ENCODE measurements at places on chromosomes 7 and 10.

GRCh38 chr7:93448176-93448575, 126.3 kb downstream of the CALCR start:
- no peak for DNase-seq

DNA sequence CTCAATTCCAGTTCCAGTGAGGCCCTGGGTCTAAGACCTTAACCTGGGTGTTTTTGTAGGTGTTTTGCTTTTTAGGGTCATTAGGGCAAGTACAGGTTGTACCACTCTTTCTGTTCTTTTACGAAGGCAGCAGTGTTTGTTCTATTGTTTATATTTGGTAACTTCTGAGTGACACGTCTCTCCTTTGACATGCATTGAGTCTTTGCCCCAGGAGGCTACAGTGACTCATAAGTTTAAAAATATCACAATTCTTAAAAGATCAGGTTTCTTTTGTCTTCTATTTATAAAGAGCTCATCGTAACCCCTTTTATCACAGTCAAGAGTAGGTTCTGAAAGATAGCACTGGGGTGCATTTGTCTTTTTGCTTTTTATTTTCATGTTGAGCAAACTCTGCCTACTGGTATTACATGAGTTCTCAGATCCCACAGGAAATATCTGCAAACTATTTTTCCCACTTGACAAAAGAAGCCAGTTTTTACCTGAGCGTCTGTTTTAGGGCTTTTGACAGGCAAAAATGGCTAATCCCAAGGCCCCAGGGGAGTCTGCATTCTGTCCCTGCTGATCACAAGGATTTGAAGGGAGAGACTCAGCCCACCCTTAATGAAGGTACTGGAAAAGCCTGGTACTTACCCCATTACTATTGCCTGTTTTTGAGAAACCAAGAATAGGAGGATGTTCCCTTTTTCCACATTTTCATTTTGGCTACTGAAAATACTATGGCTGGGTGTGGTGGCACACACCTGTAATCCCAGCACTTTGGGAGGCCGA, 7.9 kb downstream of the NUDT13 start:
- no peak for DNase-seq

GRCh38 chr10:20059084-20059835, 243.0 kb downstream of the PLXDC2 start:
- DNase-seq = no peak

DNA sequence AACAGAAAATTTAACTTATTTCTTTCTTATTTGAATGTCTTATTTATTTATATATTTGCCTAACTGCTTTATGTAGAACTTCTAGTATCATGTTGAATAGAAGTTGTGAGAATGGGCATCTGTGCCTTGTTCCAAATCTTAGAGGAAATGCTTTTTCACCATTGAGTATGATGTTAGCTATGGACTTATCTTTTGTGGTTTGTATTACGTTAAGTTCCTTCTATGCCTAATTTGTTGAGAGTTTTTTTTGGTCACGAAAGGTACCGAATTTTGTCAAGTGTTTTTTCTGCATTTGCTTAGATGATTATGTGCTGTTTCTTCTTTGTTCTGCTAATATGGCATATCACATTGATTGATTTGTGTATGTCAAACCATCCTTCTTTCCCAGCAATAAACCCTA, 161.0 kb upstream of the TRIM24 start:
- DNase-seq = no peak

GRCh38 chr7:5396542-5396941, 27.1 kb downstream of the TNRC18 start:
- DNase-seq = no peak

GRCh38 chr10:543131-543530, 146.3 kb downstream of the DIP2C start:
- DNase-seq = no peak

- DNase-seq = peak; percentile 28
Measured at GRCh38 chr10:75922435-75922834, 491.0 kb downstream of the LRMDA start.

DNA sequence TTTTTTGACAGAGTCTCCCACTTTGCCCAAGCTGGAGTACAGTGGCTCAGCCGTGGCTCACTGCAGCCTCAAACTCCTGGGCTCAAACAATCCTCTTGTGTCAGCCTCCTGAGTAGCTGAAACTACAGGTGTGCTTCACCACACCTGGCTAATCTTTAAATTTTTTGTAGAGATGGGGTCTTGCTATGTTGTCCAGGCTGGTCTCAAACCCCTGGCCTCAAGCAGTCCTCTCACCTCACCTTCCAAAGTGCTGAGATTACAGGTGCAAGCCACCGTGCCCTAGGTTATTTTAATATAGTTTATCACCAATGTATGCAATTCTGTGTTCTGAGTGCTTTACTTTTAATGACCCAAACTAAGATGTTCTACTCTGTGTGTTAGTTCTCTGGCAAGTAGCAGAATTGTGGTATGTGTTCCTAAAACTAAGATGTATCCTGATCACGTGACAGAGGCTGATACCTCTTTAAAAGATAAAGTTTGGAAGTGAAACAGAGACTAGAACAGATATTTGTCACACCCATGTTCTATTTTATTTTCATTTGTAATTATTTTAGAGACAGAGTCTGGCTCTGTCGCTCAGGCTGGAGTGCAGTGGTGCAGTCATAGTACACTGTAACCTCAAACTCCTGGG, 22.1 kb upstream of the PFKFB3 start:
- DNase-seq = no peak

- DNase-seq = no peak
Measured at GRCh38 chr7:22895140-22895827, 72.6 kb upstream of the TOMM7 start.

- DNase-seq = no peak
Measured at GRCh38 chr10:4498711-4499251, 327.2 kb upstream of the AKR1E2 start.

DNA sequence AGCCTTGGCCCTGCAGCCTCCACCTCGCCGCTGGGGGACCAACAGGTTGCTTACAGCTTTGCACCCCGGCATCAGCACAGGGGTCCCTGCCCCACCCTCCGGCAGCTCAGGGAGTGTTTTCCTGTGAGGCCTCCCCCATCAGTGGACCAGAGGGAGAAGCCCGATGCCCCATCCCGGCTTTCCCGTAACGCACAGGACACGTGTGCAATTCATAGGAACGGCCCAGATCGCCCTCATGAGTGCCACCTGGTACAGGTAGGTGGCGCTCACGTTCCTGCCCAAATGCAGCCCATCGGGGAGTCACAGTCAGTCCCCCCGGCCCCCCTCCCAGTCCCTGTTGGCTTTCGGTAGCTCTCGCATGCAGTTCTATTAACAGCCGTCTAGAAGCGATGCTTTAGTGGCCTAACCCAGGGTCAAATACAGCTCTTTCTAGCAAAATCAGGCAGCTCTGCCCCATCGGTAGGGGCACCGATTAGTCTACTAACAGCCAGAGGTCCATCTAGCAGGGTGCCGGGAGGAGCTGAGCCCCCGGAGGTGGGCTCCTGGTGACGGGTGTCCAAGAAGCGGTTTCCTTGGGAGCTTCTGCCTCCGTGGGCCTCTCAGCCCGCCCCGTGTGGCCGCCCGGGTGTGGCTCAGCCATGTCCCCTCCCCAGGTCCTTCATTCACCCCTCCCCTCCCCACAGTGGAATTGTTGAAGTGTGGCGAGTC, 48.4 kb upstream of the GTF2IRD1 start:
- peak; percentile 36 for DNase-seq

DNA sequence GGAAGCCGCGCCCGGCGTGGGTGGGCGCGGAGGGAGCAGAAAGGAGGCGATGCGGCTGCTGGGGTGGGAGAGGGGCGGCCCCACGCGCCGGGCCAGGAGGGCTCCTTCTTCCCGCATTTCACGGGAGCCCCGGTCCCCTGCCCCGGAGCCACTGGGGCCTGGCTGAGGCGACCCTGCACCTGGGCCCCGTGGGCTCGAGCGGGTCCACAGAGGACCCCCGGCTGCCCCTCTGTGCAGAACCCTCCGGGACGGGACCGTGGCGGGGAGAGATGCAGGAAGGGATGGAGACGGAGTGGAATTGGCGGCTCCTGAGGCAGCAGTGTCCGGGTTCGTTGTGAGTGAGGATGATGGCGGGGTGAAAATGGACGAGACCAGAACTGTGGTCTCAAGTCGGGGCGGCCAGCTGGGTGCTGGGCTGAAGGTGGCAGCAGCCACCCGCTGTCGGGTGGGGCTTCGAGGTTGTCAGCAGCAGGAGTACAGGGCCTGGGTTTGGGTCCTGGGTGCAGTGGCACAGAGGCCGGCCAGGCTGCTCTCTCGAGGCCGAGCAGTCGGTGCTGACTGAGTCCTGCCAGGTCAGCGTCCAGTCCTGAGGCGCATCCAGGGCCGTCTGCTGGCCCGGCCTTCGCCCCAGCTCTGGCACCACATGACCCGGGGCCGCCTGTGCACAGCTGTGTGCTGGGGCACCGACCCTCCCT, 80.4 kb downstream of the VIPR2 start:
- no peak for DNase-seq

- no peak for DNase-seq
Measured at GRCh38 chr10:69929575-69929974, 123.1 kb upstream of the MACROH2A2 start.

GRCh38 chr10:126073606-126074005, 177.2 kb downstream of the FANK1 start:
- no peak for DNase-seq

GRCh38 chr10:128049226-128050120, 76.8 kb downstream of the MKI67 start:
- no peak for DNase-seq

DNA sequence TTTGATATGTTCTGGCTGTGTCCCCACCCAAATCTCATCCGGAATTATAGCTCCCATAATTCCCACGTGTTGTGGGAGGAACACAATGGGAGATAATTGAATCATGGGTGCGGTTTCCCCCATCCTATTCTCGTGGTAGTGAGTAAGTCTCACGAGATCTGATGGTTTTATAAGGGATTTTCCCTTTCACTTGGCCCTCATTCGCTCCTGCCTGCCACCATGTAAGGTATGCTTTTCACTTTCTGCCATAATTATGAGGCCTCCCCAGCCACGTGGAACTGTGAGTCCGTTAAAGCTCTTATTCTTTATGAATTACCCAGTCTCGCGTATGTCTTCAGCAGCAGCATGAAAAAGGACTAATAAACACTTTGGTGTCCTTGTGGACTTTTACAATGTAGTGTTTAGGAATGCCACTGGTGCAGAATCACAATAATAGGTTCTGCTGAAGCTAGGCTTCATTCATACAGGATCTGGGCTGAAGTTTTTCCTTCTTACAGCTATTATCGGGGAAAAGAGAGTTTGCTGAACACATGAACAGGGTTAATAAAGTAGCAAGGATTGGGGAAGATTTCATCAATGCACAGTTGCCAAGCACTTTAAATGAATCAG, 74.3 kb downstream of the CPED1 start:
- DNase-seq = no peak

DNA sequence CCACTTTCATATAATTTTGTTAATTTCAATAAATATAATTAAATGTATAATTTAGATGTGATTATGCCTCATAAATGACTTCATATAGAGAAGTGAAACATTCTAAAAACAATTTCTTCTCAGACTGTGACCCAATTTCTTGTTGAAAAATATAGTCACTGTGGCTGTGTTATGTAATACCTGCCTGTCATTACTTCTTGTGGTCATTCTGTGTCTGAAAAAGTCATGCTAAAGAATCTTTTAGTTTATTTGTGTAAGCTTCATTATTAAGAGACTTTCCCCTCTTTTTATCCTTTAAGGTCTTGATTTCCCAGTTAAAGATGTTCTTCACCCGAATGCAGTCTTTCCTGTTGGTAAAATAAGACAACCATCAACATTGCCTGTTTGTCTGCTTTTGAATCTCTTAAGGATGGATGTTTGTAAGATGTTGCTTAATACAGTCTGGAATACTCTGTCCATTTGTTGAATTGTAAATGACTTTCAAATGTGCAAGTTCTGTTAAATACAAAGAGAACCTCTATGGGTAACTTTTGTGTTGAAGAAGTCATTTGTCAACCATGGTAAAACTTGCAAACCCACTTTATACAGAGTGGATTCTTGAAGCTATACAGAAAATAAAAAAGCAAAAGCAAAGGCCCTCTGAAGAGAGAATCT, 16.0 kb downstream of the KAT6B start:
- no peak for DNase-seq

- DNase-seq = no peak
Measured at GRCh38 chr10:78777466-78777865, 291.3 kb upstream of the ZMIZ1 start.

- no peak for DNase-seq
Measured at GRCh38 chr7:111658546-111658945, 96.3 kb upstream of the IMMP2L start.

DNA sequence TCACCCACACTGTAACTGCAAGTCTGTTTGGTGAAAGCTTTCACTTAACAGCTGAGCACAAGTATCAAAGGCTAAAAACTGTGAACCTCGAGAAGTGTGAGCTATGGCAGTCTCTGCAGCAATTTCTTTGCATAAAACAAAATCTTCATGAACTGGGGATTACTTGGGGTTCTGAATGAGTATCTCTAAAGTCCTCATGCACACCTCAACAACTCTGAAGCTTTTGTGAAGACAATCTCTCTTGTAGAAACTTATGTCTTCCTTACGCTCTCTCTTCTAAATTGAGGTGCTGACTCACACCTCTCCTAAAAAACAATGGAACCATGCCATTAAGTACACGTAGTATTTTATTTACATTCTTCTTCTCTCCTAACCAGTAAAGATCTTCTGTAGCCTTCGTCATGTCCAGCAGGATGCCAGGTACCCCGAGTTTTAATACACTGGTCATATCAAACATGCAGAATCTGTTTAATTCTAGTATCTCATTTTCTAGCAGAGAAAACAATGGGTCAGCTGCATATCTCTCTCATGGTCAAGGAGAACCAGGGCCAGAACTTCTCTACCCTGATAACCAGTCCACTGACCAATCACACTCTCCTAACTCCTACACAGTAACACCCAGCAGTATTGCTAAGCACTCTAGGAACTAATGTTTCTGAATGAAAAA, 76.9 kb downstream of the UBE2H start:
- DNase-seq = peak; percentile 57

DNA sequence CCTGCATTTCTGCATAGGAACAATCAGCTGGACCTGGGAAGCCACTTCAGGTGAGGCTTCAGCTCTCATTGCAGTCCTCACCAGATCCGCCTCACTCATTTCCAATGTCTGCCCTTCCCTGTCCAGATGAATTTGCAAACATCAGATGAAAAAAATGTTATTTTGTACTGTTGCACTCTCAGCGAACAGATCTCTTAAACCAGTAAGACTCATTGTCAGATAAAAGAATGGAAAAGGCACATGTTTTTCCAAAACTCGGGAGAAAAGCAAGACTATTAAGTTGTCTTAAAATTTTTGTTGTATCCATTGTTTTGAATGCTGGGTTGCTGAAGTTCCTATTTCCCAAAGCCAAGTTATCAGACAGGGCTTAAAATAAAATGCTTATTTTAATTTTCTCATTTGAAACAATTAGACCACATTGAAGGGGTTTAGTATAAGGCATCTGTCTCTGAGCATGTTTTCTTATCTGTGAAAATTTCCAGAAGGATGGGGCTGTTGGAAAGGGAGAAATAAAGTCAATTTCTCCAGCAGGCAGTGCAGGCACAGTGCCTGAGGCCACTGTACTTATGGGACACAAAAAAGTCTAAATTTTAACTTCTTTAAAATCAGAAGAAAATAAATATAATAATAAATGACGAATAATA, 396.8 kb downstream of the KCNMA1 start:
- DNase-seq = no peak

GRCh38 chr7:47670729-47671128, 88.8 kb upstream of the TNS3 start:
- no peak for DNase-seq

Data from ACHN (cell line).